ENCODE measurements at places on chromosomes 7 and 10.

DNA sequence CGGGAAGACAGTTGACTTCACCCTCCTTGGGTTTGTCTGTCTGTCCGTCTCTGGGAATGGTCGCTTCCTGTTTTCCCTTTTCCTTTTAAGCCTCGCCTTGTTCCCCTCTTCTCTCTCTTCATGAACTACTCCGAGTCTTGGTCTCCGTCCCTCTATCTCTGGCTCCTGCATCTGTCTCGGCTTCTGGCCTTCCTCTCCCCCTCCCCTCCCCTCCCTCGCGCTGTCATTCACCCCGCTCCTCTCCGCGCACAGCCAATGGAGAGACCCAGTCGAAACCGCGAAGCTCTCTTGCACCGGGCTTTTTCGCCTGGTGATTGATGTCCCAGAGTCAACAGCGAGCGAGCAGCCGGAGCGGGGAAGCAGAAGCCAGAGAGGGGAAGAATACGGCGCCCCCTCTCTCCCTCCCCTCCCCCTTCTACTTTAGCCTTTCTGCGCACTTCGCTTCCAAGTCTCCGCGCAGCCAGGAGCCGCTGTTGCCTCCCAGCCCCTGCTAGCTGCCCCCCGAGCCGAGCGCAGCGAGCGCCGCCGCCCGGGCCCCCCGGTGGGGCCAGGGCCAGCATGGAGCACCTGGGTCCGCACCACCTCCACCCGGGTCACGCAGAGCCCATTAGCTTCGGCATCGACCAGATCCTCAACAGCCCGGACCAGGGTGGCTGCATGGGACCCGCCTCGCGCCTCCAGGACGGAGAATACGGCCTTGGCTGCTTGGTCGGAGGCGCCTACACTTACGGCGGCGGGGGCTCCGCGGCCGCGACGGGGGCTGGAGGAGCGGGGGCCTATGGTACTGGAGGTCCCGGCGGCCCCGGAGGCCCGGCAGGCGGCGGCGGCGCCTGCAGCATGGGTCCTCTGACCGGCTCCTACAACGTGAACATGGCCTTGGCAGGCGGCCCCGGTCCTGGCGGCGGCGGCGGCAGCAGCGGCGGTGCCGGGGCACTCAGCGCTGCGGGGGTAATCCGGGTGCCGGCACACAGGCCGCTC, at the start of gene TLX1:
TSS of gene TLX1 (plus strand) at position 317 of the 978 bp plus-strand sequence. CDS start at position 559, 242 bp downstream.
- DNase-seq, result peak; percentile 29

DNA sequence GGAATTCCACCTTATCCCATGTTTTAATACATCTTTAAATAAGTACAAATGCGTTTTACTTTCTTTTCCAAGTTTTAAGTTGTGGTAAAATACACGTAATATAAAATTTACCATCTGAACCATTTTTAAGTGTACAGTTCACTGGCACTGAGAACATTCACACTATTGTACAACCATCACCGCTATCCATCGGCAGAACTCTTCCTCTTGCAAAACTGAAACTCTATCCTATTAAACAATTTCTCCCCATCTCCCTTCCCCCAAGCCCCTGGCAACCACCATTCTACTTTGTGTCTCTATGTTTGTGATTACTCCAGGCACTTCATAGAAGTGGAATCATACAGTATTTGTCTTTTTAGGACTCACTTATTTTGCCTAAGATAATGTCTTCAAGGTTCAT, 33.8 kb downstream of the HIP1 start:
- no peak for DNase-seq

DNA sequence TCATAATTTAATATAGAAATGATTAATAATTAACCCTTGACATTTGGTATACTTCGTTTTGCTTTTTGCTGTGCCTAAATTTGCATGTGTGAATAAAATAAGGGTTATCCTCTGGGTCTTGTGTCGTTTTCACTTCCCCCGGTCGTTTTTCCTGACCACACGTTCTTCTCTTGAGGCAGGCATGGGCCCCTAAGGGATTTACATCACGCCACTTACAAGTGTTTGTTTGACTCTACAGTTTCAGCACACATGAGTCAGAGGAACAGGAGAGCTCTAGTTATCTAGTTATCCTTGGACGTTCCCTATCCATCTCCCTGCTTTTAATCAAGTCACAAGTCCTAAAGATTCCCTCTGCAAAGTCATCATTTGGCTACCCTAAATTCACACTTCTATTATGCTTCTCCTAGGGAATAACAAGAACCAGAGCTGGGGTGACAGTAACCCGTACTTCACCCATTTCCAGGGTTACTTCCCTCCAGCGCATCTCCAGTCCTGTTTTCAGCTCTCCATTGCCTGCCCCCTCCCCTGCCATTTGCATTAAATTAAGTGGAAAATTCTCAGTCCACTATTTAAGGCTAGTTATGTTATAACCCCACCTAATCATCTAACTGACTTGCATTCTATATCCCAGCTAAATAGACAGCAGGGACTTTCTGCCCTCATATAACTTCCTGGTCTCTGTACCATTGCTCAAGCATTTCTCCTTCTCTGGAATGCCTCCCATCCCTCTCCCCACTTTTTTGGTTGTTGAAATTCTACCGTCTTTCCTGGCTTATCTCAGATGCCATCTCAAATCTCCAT, 206.9 kb downstream of the PTEN start:
- DNase-seq, result no peak

DNA sequence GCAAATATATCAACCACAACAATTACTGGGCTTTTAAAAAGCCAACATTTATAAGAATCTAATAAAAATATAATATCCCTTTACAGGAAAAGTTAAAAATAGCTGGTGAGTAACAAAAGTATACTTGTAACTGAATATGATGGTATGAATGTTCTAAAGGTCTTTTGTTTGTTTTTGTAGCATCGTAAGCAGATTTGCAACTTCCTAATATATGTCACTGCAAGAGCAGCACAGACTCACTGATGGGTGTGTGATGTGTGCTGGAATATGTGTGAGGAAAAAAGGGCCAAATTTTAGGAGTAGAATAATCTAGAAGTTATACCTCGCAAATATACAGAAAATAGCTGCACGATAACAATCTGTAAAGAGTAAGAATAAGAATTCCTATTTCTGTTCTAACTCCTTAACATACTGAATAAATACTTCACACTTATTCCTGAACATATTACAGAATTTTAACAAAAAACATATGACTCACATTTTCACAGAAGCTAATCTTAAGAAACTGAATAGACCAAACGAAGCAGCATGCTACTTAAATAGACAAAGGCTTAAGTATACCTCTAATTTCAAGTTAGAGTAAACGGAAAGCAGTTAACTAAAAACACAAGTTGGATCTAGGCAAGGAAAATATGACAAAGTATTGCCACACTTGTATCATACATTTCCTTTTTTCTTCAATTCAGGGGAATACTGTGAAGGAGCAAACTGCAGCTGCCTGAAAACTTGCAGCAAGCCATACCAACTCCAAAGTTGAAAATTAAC, 9.6 kb downstream of the ETV1 start:
- DNase-seq, result no peak

DNA sequence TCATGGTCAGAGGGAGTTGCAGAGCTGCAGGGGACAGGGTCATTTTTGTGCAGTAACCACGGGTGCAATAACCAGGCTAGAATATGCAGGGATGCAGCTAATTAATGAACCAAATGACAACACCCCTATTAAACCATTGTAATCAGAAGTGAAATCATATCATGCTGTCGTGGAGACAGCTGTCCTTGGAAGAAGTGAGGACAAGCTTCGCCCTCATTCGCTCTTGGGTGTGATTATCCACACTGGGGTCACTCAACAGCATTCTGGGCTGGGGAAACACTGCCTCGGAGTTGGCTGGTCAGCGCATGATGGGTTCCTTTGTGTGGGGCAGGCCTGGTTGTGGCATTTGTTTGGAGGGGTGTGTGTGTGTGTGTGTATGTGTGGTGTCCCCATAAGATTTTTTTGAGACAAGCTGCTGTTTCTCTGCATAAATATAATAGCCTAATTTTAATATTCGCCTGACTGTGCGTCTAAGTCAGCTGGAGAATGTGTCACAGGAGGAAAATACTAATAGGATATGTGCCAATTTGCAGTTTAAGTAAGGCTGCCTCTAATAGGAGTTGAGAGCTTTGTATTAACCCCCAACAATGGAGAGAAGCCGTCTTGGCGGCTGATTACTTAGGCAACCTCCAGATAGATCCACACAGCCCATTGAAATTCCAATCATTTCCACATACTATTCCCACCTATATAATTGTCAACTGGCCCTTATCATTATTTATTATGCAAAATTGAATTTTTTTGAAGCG, 149.4 kb downstream of the DNAJB6 start:
- no peak for DNase-seq

GRCh38 chr10:20601941-20602461, 295.1 kb downstream of the NEBL start:
- no peak for DNase-seq

GRCh38 chr10:120336911-120337540, 120.0 kb upstream of the PLPP4 start:
- DNase-seq, result peak; percentile 44

GRCh38 chr7:4066626-4067475, 615.2 kb upstream of the FOXK1 start:
- DNase-seq, result no peak

GRCh38 chr7:30268586-30268985, 15.8 kb upstream of the ZNRF2 start:
- DNase-seq, result no peak

Measured in SW480 (cell line).